Stimulated activated CD8-positive, alpha-beta memory T cell treated with anti-CD3 and anti-CD28 coated beads, Interleukin-7, amount 100 ng/mL, for 1 hour (primary cell): ENCODE measurements at places on chromosomes 2 and 18.

DNA sequence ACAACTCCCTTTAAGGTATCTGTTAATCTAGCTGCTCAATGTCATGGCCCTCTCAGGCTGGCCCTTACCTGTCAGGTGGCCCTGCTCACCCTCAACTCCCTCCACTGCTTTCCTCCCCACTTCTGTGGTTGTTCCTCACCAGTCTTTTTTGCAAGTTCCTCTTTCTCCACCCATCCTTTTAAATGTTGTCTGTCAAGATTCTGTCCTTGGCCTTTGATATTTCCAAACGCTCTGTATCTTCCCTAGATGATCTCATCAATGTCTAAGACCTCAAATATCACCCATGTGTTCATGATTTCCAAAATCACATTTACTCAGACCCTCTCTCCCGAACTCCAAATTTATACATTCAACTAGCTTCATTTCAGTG lies 3.5 kb downstream of the PTPN2 start:
- DNase-seq, result no peak

GRCh38 chr2:240799033-240799820 lies 20.8 kb downstream of the KIF1A start:
- DNase-seq, result no peak

GRCh38 chr2:228798458-228799207 lies 472.5 kb downstream of the PID1 start:
- no peak for DNase-seq

- DNase-seq, result no peak
Measured at GRCh38 chr2:74441690-74442482, at the start of gene RTKN. RTKN (minus strand) TSS chr2:74441937; CDS start chr2:74441816, 121 bp downstream.

DNA sequence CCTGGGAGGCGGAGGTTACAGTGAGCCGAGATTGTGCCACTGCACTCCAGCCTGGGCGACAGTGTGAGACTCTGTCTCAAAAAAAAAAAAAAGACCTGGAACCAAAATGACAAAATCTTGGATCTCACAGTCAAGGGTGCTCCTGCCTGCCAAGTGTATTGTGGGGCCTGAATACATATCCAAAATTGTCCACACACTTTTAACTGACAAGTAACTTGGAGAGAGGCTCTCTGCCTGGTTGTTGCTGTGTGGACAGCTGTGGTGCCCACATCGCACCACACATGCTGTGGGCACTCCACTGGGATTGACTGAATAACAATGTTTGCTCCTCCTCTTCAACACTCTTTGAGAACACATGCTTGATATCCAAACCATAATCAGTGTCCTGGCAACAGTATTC lies 117.6 kb upstream of the REV1 start:
- DNase-seq, result no peak

DNA sequence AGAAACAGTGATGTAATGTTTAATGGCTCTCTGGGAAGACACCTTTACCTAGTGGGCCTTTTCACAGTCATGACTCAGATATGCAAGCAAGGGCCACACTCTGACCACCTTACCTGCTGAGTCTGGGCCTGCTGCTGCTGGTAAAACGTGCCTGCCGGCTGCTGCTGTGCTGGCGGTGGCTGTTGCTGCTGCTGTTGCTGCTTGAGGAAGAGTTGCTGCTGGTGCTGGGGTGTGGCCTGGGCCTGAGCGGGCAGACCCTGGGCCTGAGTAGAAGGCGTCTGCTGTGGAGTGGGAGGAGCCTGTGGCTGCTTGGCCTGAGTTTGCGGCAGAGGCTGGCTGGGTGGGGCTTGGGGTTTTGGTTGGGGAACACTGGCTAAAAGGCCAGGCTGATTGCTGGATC lies 81.6 kb upstream of the NFU1 start:
- DNase-seq, result no peak

DNA sequence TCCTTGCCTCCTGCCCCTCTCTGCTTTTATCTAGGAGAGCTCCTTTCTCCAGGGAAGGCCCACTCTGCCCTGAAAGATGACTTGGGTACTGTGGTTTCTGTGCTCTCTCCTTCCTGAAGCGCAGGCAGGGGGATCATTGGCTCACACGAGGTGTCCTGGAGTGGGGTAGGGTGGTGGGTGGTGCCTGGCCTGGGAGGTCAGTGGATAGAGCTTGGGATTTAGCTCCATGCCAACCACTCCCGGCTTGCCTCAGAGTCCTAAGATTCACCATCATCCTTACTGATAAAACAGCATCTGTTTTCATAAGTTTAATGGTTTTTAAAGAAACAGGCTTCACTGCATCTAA lies 63.1 kb downstream of the CIB4 start:
- no peak for DNase-seq

DNA sequence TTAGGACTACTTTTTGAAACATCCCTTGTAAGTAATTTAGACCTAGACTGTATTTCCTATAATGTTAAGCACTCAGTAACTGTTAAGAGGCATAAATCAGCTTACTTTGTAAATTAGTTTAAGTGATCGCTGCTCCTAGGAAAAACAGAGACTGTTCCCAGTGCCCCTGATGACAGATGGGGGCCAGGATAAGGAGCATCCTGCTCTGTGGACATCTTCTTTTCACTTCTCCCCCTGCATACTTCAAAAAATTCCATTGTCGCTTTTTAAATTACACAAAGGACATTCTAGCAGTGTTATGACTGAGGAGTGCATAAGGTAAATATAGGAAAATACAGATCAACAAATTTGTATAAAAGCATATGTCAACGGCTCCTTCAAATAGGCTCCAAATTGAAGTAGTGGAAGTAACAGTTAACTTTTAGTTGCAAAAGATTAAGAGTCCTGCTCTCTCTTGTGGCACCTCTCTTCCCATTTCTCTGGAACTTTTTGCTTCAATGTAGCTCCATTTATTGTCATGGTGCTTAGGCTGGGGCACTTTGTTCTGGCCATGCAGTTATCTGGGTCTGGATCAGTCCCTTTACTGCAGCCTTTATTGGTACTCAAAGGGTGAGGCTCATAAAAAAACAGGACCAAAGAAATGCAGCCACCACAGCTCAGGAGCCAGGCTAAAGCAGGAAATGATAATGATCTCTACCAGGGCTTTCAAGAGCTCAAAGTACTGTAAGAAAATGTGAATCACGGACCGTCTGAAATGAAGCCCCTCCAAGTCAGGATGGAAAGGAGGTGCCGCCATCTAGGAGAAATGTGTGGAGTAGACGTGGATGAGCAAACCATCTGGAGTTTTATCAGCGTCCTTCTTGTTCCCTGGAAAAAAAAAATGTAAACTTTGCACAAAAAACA lies 162.1 kb upstream of the ZNF516 start:
- no peak for DNase-seq

DNA sequence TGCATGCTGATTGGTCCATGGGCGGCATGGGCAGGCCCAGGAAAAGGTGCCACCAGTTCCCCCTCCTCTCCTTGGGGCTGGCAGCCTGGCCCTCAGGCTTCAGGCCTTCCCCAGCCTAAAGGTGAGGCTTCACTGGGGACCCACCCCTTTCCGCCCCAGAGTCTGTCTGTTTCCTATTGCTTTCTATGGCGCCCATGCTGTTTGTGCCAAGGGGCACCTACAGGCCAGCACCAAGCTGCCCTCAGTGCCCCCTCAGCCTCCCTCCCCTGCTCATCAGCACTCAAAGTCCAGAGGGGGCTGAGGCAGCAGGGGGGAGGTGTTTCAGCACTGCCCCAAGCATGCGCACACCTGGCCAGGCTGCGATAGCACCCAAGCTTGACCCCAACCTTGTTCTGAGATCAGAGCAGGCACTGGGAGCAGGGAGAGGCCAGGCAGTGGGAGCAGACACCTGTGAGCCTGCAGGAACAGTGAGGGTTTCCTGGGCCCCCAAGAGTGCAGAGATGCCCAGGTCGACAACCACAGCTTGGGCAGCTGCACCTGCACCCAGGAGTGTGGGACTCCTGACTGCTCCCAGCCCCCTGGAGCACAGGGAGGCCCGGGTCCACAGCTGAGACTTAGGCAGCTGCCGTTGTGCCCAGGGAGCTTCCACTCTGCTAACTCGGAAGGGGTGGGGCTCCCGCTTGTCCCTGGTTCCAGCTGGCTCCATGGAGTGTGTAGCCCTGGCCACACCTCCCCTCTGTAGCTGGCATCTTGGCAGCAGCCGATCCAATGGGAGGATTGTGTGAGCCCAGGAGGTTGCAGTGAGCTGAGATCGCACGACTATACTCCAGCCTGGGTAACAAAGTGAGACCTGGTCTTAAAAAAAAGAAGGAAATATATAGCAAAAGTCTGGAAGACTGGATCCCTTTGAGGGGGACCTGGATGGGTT lies 69.1 kb downstream of the NCAPH start:
- DNase-seq, result no peak
